Lung (tissue), 17 donors: ENCODE measurements at places on chromosomes 6 and 20. TPM values are rescaled to one million over a fixed set of nuclear protein-coding genes. Genes with fewer than 3 reads are reported as not detected.

The CHRNA4 gene
- polyA plus RNA-seq = 0.06 TPM

The CAGE1 gene
- polyA plus RNA-seq = not detected

The PTK6 gene
- 4.3 TPM for polyA plus RNA-seq

The TGM6 gene
- not detected for polyA plus RNA-seq

The TINAG gene
- polyA plus RNA-seq = not detected

DNA sequence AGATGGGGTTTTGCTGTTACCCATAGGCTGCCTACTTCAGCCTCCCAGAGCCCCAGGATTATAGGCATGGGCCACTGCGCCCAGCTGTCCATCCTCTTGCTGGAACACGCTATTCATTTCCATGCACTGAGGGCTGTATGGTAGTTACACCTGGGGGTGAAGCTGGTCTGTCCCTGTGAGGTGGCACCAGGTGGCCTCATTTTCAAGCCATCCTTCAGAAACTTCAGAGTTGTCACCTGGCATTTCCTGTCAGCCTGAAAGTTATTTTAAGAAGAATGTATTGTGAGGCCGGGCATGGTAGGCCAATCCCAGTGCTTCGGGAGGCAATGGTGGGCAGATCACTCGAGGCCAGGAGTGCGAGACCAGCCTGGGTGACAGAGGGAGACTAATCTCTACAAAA lies 147.6 kb downstream of the DTNBP1 start:
- no peak for DNase-seq

DNA sequence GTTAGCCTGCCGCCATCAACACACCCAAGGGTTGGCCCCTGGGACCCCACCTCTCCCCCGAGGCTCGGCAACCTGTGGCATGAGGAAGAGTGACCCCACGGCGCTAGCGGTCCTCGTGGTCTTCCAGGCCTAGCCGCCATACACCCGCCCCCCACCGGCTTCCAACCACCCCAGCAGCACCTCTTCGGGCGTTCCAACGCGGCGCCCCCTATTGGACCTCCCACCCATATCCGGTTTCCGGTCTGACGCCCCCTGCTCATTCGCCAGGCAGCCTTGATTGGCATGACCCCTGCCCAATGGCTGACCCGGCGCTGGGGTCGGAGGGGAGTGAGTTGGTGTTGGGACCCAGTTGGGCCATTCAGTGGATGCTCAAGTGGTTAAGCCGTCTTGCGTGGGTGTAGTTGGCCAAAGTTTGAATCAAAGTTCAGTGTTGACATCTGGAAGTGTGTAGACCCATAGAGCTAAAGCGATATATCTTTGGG lies at the start of gene GNAS-AS1:
GNAS-AS1 (minus strand) TSS at position 210 of the 482 bp plus-strand sequence.
- DNase-seq = peak; percentile 89

DNA sequence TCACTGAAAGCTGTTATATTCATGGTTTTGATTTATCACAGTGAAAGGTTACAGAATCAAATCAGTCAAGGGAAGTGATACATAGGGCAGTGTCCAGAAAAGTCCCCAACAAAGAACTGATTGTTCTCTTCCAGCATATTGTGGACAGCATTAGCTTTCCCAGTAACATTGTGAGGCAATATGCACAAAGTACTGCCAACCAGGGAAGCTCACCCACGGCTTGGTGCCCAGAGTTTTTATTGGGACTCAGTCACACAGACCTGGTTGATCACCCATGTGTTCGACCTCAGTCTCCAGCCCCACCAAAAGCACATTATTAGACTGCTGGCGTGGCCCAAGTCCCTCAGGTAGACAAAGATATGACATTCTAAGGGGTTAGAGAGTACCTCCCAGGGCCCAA lies 76.0 kb downstream of the LCA5 start:
- no peak for DNase-seq

DNA sequence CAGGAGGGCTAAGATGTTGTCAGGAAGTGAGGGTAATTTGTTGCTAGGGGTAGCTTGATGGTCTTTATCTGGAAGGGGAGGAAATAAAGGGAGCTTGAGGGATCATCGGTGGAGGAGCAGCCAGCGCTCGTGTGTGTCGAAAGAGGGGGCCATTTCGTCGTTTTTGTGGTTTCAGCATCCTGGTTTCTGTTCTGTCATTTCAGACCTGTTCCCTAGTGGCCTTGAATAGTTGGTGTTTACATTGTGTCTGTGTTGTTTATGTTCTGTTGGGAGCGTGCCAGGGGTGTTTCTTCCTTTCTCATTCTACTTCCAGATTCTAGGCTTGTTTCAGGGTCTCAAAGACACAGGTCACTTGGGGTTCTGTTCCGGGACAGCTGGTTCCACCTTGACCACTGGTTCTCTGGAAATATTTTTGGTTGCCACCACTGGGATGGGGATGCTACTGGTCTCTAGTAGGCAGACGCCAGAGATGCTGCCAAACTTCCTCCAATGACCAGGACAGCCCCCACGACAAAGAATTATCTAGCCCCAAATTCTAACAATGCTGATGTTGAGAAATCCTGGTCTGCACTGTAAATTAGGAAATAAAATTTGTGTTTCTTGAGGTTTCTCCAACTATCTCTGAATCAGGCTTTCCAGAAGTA lies 113.9 kb upstream of the NAA20 start:
- DNase-seq = peak; percentile 85

DNA sequence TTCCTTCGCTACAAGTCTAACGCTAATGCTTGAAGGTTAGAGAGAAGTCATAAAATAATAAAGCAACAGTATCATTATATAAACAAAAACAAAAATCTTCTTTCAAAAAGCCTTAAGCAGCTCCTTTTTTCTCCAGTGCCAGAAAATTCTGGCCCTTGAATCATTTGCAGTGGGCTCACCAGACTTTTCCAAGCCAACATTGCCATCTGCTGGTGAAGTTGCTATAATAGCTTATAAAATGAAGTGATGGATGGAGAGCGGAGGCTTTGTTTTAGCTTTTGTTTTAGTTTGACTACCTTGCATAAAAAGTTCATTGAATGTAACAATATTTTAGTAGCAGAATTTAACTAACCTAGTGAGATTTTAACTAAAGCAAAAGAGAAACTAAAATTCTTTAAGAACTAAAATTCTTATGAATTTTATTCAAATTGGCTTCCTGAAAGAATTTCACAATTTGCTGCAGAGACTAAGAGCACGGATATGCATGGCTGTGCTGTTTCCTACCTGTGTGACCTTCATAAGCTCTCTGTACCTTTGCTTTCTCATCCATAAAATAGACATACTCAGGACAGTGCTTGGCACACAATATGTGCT lies 44.8 kb upstream of the SLC2A12 start:
- peak; percentile 92 for DNase-seq

- DNase-seq = no peak
These were observed 9.7 kb downstream of the LINC00237 start for GRCh38 chr20:21096321-21097043.

- DNase-seq = peak; percentile 14
These were observed 17.9 kb downstream of the FAXC start for GRCh38 chr6:99331531-99331930.

GRCh38 chr20:36491901-36492617 lies 49.3 kb upstream of the MYL9 start:
- DNase-seq = no peak
